Fibroblast of skin of abdomen (primary cell): ENCODE measurements at places on chromosomes 5 and 9.

GRCh38 chr5:50958852-50959457 lies 292.5 kb downstream of the PARP8 start:
- peak; percentile 9 for DNase-seq

GRCh38 chr9:108530141-108530540 lies 325.6 kb downstream of the ACTL7B start:
- DNase-seq, result no peak

DNA sequence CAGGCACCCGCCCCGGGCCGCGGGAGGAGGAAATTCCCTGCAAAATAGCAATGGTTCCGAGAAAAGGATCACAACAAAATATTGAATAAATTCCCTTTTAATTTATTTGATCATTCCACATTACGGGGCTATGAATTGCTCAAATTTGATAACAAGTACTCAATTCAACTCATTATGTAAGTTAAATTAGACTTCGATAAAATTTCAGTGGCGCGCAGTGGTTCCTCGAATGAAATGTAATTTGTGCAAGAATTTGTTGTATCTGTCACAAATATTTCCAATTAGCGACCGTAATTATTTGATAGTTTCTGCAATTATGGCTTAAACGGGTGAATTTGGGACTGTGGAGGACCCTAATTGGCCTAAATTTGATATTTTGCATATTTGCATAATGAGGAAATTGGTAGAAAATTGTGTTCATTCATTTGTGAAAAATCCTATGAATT lies 76.0 kb upstream of the TBCA start:
- no peak for DNase-seq

GRCh38 chr5:1930880-1931603 lies 48.3 kb upstream of the IRX4 start:
- DNase-seq, result no peak

DNA sequence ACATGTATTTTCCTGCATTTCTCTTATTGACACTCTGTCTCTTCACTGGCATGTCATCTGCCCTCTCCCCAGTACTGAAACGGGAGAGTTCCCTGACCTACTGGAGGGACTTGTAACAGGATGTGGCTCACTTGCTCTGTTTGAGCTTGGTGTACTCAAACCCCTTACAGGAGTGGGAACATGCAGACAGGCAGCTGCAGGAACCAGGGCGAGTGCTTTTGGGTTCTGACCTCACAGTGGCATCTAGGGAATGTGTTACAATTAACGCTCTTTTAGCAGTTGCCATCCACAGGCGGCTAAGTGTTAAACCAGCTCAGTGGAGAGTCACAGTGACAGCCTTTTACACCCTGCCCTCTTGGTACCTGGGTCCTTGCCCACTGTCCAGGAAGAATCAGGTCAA lies 300.3 kb upstream of the GRAMD2B start:
- DNase-seq, result no peak

DNA sequence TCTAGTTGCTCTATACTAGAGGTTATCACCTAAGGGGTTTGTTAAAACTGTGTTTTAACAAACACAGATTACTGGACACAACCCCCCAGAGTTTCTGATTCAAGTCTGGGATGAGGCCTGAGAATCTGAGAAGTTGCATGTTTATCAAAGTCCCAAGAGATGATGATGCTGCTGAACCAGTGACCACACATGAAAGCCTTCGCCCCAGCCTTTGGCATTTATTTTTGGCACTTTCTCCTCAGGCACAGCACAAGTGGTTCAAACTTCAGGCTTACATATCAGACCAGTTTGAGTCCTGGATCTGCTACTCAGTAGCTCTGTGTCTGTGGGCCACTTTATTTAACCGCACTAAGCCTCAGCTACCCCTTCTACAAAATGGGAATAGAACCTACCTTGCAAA lies 407.2 kb upstream of the PIK3R1 start:
- no peak for DNase-seq

DNA sequence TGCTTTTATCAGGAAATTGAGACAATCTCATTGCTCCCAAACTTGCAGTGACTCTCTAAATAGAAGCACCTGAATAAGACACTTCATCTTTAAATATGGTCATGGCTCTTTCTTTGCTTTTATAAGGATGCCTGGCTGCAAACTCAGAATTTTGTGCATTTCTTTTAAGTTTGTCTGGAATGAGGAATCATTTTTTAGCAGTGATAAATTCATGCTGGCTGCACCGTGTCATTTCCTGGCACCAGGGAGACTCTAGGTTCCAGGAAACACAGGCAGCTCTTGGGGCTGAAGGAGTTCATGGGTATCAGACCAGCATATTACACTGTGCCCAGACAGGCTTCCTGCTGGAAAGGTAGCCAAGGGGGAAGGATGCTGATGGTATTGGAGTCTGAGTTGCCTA lies 109.9 kb downstream of the NUDT12 start:
- peak; percentile 70 for DNase-seq

DNA sequence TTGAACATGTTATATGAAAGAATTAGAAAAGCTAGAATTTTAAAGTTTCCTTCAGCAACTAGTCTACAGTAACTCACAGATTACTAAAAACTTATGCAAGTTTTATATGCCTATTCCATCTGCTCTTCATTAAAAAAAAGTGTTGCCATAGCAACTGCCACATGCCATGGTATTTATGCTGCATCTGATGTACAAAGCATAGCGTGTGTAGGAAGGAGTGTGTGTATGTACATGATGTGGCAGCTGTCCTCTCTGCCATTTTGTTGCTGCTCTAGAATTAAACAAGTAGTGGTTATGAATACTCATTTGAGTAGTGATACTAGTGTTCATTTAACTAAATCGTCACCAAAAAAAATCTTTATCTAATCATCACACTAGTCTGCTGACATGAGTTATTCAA lies 593.5 kb downstream of the CETN3 start:
- DNase-seq, result peak; percentile 70

- DNase-seq, result peak; percentile 48
Measured at GRCh38 chr9:91837981-91838731, 111.9 kb downstream of the ROR2 start.

DNA sequence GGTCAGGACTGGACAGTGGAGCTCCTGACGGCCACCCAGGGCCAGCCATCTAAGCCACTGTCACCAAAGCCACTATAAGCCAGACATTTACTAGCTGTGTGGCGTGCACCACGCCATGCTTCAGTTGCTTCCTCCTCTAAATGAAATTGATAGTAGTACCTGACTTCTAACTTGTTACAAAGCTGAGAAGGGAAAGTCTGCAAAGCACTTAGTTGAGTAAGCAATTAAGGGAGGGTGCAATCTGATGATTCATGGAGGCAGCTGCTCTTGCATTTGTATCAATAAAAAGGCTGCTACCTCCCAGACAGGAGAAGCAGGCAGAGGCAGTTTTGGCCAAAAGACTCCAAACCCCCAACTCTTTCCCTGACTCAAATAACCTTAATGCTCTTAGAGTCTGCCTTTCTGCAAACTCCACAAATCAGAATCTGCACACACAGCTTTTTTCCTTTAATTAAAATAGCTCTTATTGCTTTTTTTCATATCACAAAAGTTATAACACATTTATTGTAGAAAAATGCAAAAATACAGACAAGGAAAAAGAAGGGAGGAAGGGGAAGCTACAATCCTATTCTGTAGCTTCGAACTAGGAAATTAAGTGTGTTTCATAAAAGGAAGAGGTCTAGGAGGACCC lies 19.3 kb upstream of the RAPGEF1 start:
- no peak for DNase-seq

DNA sequence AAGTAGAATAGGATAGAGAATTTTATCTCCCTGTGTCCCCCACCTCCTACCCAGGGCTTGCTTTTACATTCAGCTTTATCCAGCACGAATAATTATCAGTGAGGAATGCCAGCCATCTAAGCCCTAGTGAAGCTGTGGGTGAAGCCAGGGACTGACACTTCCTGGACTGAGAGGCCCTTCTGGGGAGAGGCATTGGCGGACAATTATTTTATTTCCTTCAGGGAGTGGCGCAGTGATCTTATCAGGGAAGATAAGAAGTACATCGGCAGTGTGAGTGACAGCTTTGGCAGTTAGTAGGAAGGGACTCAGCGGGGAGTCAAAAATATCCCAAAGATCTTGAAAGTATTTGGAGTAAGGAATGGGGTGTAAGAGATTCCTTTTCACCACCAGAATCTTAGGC lies 34.9 kb upstream of the RPS23 start:
- DNase-seq, result no peak

DNA sequence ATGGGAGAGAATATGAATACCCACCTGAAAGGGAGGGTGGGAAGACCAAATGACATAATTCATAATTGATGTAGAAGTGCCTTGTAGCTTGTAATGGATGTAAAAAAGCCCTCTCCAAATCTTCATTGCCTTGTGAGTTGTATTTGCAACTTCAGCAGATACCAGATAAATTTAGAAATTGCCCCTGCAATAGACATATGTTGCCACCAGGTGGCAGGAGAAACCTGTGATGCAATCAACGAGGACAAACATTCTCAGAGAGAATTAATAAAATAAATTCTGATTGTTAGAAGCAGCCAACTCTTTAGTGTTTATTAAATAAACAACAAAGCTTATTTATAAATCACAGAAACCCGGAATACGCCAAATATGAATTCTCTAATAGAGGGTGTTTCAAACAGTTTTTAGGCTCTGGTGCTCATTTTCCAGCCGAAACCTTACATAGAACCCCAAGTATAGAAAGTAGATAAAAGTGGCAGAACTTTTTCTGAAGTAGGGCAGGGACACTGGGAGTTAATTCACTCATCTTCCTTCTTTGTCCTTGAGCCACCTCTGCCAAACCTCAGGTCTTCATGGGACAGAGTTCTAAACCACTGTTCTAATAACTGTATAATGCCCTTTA lies 147.8 kb downstream of the TMEM38B start:
- DNase-seq, result peak; percentile 35

DNA sequence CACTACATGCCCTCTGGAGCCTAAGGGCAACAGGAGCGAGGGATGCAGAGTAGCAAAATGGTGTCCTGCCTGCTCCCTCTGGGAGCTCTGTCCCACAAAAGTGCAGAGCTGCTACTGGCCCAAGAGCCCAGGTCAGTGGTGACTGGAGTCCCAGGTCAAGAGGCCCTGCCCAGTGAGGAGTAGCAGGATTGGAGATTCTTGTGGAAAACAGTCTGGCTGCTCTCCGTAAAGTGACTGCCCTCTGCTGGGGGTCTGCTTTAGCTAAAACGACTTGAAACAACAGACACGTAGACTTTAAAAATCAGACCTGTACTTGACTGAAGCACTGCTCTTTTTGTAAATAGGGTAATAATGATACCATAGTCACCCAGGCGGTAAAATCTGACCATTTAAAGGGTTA lies 917.0 kb downstream of the MAT2B start:
- DNase-seq, result peak; percentile 17

DNA sequence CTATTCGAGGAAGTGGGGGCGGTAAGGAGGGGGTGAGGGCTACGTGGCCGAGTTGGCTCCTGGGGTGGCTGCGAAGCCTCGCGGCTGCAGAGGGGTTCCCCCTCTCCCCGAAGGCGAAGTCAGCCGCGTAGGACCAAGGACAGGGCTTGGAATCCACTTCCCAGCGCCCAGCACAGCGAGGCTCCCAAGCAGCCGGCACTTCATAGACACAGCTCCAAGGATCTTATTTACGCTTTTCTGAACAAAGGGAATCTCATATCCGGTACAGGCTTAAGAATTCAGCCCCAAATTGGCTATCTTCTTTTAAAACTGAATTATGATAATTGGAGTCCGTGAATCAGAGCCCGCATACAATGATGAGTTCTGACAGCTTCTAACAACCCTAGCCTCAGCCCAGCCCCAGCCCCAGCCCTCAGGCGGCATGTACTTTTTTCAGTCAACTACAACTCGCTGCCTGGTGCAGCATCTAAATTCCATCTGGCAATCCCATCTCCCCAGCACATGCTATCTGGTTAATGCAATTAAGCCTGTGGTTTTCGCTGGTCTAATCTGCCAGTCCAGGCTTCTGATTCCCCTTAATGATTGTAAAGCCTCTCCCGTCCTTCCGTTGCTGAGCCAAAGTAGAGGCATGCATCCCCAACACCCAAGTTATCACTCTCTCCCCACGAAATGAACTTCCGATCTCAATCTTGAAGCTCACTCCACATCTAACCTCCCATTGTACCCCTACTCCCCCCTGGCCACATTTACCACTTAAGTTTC lies 1.0 kb downstream of the ELAVL2 start:
- peak; percentile 38 for DNase-seq

DNA sequence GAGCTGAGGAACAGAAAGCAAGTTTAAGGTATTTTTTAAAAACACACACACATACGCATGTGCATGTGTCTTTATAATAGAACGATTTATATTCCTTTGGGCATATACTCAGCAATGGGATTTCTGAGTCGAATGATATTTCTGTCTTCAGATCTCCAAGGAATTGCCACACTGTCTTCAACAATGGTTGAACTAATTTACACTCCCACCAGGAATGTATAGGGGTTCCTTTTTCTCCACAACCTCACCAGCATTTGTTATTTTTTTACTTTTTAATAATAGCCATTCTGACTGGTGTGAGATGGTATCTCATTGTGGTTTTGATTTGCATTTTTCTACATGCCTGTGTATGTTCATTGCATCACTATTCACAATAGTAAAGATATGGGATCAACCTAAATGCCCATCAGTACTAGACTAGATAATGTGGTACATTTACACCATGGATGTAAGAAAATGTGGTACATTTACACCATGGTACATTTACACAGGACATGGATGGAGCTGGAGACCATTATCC lies 60.3 kb upstream of the MAP3K1 start:
- peak; percentile 25 for DNase-seq

DNA sequence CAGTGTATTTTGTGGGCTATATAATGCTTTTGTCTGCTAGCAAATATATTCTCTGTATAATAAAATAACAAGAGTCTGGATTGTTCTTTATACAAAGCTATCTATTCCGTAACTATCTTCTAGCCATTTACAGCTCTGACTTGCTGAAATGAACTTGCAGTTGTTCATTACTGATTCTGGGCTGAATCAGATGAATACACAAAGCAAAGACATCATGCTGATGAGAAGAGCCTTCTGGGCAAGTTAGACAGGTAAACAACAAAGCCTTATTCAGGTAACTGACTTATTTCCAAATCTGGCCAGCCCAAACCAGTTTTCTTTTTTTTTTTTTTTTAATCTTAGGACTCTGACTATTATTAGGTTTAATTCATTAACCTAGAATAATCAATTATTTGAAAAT lies 255.5 kb downstream of the KIAA0825 start:
- DNase-seq, result no peak

- no peak for DNase-seq
Measured at GRCh38 chr9:8571643-8572042, 772.1 kb upstream of the DMAC1 start.

DNA sequence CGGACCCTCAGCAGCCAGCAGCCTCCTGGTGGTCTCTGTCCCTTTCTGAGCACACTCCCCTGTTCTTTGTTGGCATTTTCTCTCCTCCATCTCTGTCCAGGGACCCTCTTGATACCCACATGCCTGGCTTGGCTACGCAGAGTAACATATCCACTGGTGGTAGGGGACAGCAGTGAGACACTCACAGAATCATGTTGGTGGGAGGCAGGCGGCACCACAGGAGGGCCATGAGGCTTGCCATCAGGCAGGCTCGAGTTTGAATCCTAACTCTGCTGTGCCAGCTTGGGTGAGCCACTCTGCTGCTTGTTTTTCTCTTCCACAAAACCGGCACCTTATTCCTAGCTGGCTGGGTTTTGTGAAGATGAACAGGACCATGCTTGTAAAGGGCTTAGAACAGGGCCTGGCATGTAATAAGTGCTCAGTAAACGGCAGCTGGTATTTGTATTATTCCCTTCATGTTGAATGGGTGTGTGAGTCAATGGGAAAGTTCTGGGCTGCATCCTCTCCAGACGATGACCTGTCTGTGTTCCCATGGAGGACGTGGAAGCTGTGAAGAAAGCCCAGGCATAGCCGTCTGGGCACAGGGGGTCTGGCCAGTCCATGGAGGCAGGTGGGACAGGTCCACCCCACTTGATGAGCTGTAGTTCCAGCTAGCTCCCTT lies 2.3 kb downstream of the COL27A1 start:
- DNase-seq, result no peak
